ENCODE measurements at places on chromosomes 12 and 14.

- no peak for DNase-seq
Measured at GRCh38 chr14:73237786-73238423, 599 bp downstream of the PAPLN start.

GRCh38 chr14:65200454-65200853 lies 98.1 kb upstream of the MAX start:
- DNase-seq, result no peak

DNA sequence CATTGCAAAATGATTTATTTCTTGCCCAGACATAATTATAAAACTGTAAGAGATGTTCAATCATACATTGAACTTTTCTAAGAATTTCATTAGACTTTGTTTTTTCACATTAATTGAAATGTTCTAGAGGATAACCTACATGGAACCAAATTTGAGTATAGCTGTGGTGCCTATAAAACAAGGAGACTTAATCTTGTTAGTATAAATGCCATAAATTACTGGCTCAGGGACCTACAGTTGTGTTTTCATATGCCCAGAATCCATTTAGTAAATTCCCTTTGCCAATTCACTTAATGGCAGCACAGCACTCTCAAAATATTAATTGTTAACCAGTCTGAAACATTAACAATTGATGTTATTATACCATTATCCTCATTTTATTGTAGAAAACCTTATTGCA lies 488.5 kb downstream of the NELL2 start:
- DNase-seq, result no peak

GRCh38 chr14:105064721-105065143 lies 498 bp downstream of the GPR132 start:
- DNase-seq, result no peak

DNA sequence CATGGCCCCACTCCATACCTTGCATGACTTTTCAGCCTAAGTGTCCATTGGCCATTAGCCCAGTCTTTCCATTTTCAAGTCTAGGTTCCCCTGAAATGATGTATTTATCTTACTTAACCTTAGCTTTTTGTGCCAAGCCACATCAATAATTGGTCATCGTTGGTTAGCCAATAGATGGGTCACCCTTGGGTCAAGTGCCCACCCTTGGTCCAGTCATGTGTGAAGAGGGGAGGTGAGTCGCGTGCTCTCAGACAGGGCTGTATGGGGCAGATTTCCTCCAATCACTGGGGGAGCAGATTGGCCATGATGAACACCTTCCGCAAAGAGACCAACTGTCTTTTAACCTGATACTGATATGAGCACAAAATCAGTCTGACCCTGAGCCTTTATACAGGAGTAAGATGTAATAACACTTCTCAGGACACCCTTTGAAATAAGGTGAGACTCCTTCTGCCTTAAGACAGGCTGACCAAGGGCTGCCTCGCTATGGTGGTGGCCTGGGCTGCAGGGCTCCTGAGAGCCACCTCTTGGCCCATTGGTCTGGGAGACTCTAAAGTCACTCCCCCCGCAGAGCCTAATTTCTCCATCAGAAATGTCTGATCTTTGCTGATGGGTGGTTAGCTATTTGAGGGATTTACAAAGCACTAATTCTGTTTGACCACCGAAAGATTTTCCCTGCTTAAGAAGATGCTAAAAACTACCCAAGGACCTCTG lies 143.2 kb downstream of the ZFP36L1 start:
- DNase-seq, result no peak

DNA sequence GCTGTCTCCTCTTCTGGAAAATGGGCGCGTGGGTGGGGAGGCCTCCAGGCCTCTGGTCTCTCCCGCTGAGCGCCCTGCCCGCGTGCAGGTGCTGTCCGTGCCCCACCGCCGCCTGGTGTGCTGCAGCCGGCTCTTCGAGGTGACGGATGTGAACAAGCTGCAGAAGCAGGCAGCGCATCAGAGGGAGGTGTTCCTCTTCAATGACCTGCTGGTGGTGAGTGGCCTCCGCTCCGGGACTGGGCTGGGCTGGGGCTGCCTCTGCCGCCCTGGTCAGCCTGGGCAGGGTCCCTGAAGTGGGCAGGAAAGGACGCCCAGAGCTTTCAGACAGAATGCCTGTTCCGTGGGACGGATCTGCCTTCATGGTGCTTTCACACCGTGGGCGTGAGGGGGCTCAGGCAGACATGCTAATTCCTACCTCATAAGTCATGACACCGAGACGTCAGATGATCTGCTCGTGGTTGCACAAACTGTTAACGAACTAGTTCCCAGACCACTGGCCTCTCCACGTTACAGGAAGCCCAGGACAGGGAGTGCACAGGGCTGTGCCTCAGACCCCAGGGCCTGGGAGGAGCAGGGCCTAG lies 50.5 kb downstream of the SLC6A12 start:
- DNase-seq, result no peak

GRCh38 chr12:100953677-100954076 lies 159.1 kb downstream of the ANO4 start:
- DNase-seq, result no peak
